ENCODE measurements at places on chromosomes 12 and 14. TPM values are rescaled to one million over a fixed set of nuclear protein-coding genes. Genes with fewer than 3 reads are reported as not detected.

Gene NFATC4
- 2.7 TPM for total RNA-seq

Gene CACNA1C
- total RNA-seq, result 1.0 TPM

Gene IL22
- total RNA-seq, result not detected

Gene WNT5B
- total RNA-seq, result 0.43 TPM

Gene APOF
- total RNA-seq, result 211 TPM

Gene DHRS2
- total RNA-seq, result 3.6 TPM

Gene ERG28
- 21.0 TPM for total RNA-seq

Gene KRT8
- total RNA-seq, result 999 TPM

Gene TCL1A
- total RNA-seq, result not detected

Gene NPAS3
- not detected for total RNA-seq

Gene ZC3H10
- total RNA-seq, result 1.7 TPM

Gene MYO1H
- total RNA-seq, result not detected

Gene ZDHHC22
- total RNA-seq, result not detected

Gene TTC7B
- 56.1 TPM for total RNA-seq

Gene KRT77
- total RNA-seq, result not detected

Gene CLEC4A
- 0.37 TPM for total RNA-seq

Gene SERPINA10
- total RNA-seq, result 400 TPM

Gene IGFBP6
- 5.0 TPM for total RNA-seq

Gene ZNF384
- 19.3 TPM for total RNA-seq

Gene SAMD15
- total RNA-seq, result 0.35 TPM

Gene ZC2HC1C
- 9.6 TPM for total RNA-seq

Gene NR1H4
- 61.5 TPM for total RNA-seq

Gene CLEC7A
- total RNA-seq, result 4.4 TPM

Gene C14orf39
- not detected for total RNA-seq

Gene DPF3
- total RNA-seq, result 5.7 TPM

Gene RNASE1
- total RNA-seq, result 31.8 TPM

Gene RFX4
- total RNA-seq, result not detected

Gene GYS2
- 72.4 TPM for total RNA-seq

Data from right lobe of liver (tissue), 6 donors.